GM04503 (cell line): ENCODE measurements at places on chromosomes 7 and 10.

DNA sequence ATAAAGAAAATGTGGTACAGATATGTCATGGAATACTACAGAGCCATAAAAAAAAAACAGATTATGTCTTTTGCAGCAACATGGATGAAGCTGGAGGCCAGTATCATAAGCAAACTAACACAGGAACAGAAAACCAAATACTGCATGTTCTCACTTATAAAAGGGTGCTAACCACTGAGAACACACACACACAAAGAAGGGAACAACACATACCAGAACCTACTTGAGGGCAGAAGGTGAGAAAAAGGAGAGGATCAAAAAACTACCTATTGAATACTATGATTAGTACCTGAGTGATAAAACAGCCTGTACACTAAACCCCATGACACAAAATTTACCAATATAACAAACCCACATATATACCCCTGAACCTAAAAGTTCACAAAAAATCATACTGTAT lies 144.6 kb downstream of the TPK1 start:
- DNase-seq = no peak

DNA sequence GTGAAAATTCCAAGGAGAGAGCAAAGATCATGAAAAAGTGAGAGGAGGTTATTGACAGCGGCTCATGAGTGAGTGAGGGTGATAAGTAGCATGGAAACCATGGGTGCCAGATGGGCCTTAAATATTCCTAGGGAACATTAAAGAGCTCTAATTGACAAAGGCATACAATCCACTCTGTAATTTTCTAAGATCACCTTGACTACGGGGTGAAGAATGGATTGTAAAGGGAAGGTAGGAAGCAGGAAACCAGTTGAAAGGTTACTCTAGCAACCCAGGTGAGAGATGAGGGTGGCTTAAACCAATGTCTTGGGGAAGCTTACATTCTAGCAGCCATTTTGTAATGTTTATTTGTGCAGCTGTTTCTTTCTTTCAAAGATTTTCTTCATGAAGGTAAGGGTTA lies 75.7 kb downstream of the RSU1 start:
- no peak for DNase-seq

GRCh38 chr7:12601302-12601869 lies 30.9 kb downstream of the SCIN start:
- no peak for DNase-seq

- no peak for DNase-seq
These were observed 208.4 kb downstream of the TPST1 start for GRCh38 chr7:66413379-66414114.

- DNase-seq = no peak
These were observed 294.6 kb downstream of the SORCS3 start for GRCh38 chr10:104935656-104936055.

- DNase-seq = no peak
These were observed 835 bp upstream of the DGKI start for GRCh38 chr7:137847568-137848050.

DNA sequence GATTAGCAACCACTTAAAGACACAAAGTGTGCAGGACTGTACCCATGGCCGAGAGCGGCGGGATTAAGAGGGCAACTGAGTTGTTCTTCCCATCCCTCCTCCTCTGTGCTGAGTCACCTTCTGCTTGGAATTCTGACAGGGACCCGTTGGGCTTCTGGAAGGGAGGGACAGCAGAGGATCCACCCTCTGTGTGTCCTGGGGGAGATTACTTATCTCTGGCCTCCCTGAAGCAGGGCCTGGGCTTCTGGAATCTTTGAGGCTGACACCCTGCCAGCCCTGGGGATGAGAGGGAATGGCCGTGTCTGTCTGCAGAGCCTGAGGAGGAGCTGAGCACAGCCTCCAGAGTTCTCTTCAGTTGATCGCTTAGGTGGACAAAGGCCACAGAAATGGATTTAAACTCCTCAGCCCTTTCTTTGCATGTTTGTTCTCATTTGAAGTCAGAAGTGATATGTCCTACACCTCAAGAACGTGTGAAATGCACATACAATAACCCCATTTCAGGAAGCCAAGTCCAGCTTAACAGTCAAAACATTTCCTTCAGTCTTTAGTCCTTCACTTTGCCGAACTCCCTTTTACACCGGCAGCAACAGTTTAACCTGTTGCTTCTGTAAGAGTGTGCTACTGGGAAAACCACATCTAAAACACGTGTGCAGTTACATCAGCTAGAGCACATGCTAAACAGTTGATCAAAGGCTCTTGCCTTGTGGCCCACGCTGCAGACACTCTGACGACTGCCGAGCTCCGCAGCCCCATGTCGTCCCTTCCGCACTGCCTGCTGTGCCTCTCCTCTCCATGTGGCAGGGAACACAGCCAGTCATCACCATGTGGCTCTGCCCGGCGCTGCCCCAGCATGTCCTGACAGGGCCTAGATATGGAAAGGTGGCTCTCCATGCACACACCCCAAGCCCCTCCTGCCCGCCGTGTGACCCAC lies 55.7 kb downstream of the IKZF1 start:
- no peak for DNase-seq

DNA sequence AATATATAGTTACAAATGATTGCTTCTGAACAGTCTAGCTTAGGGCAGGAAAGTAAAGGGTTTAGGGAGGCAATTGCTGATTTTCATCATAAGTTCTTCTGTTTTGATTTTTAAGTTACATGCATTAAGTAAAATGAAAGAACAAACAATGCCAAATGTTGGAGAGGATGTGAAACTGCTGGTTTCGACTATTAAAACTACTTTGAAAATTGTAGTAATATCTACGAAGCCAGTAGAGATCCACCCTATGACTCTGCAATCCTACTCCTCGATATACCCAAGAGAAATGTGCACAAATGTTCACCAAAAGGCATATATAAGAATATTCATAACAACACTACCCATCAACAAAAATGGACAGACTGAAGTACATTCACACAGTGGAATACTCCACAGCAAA lies 24.3 kb downstream of the PDZD8 start:
- no peak for DNase-seq

DNA sequence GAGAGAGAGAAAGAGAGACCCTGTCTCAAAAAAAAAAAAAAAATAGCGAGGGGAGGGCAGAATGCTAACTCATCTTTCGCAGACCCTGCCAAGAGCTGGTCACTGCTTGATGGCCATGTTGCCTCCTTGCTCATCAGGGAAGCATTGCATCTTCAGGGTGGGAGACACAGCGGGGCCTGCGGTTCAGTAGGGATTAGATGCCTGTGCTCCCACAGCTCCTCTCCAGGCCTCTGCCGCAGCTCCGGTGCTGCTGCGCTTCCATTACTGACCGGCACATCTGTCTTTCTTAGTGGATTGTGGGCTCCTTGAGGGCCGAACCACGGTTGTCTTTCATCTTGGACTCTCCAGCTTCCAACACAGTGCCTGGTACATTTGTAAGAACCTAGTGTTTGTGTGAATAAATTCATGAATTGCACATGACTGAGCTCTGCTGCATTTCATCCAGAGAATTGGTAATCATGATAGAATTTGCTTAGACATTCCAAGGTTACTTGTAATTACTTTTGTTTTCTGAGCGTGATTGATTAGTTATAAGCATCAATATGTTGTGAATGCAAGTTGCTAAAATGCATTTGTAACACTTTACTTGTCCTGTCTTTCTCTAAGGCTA lies 16.8 kb downstream of the HK1 start:
- DNase-seq = no peak

DNA sequence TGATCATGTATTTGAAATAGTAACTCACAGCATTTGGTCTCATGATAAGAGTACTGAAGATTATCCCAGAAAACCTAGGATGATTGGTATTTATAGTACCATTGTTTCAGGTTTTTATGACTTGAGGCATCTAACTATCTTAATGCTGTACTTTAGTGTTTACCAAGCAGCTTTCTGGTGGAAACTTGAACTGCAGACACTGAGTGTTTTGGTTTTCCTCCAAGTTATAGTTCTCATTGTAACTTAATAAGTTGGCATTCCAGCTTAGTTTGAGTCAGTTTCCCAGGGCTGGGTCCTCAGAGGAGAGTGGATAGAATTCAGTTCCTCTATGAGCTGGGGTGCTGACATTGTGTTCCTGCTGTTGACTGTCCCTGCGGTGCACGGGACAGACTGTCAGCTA lies 50.4 kb downstream of the SEC23IP start:
- no peak for DNase-seq
